Cortex of kidney (tissue), 1 donor: ENCODE measurements at places on chromosomes 13 and 19.

GRCh38 chr13:98749501-98749900 is 3.0 kb downstream of the SLC15A1 start:
- no peak for DNase-seq

DNA sequence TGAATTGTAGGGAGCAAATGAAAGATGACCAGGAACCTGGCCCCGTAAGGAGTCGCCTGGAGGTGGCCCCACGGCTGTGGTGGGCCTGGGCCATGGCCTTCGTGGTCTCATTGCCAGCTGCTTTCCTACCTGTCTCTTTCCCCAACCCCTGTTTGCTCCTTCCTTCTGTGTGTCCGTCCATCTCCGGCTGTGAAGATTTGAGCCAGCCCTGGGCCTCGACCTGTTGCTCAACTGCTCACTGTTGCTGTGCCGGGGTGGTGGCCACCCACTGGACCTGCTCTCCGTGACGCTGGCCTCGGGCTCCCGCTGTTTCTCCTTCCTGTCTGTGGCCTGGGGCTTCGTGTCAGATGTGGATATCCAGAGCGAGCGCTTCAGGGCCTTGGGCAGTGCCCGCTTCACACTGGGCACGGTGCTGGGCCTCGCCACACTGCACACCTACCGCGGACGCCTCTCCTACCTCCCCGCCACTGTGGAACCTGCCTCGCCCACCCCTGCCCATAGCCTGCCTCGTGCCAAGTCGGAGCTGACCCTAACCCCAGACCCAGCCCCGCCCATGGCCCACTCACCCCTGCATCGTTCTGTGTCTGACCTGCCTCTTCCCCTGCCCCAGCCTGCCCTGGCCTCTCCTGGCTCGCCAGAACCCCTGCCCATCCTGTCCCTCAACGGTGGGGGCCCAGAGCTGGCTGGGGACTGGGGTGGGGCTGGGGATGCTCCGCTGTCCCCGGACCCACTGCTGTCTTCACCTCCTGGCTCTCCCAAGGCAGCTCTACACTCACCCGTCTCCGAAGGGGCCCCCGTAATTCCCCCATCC is 8.5 kb downstream of the DBP start:
- DNase-seq, result no peak

GRCh38 chr19:47081095-47081494 is 32.5 kb downstream of the ZC3H4 start:
- DNase-seq, result no peak

GRCh38 chr13:51230477-51231105 is 8.4 kb downstream of the FAM124A start:
- DNase-seq, result no peak

DNA sequence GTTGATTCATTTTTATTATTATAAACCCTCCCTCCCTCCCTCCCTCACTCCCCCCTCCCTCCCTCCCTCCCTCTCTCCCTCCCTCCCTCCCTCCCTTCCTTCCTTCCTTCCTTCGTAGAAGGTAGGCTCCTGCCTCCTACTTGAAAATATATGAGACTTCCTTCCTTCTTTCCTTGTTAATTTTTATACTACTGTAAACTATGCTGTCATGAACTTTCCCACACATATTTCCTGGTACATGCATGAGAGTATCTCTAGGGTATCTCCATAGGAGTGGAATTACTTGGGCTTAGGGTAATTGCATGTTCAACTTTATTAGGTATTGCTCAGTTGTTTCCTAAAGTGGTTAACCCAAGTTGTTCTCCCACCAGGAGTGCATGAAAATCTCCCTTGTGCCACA is 330.6 kb downstream of the KCNRG start:
- DNase-seq, result no peak

- no peak for DNase-seq
Observed at GRCh38 chr19:38557205-38557799, 60.5 kb downstream of the MAP4K1 start.

GRCh38 chr13:50735071-50735470 is 108.4 kb downstream of the DLEU7 start:
- DNase-seq, result no peak

GRCh38 chr19:11375143-11375948 is 880 bp downstream of the SWSAP1 start:
- no peak for DNase-seq

DNA sequence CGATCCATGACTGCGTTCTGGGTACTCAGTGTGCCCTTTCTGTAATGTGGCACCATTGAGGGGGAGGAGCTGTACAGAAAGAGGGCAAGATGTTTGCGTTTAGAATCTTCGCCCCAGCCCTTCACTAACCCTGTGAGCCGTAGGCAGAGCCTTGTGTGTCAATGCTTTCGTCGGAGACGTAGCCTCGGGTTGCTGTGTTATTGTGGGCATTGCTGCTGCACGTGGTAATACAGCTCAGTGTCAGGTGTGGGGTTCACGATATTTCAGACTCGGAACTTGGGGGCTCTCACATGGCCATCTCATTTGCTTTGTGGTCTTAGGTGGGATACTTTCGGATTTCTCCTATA is 6.1 kb downstream of the RPS9 start:
- DNase-seq, result no peak

DNA sequence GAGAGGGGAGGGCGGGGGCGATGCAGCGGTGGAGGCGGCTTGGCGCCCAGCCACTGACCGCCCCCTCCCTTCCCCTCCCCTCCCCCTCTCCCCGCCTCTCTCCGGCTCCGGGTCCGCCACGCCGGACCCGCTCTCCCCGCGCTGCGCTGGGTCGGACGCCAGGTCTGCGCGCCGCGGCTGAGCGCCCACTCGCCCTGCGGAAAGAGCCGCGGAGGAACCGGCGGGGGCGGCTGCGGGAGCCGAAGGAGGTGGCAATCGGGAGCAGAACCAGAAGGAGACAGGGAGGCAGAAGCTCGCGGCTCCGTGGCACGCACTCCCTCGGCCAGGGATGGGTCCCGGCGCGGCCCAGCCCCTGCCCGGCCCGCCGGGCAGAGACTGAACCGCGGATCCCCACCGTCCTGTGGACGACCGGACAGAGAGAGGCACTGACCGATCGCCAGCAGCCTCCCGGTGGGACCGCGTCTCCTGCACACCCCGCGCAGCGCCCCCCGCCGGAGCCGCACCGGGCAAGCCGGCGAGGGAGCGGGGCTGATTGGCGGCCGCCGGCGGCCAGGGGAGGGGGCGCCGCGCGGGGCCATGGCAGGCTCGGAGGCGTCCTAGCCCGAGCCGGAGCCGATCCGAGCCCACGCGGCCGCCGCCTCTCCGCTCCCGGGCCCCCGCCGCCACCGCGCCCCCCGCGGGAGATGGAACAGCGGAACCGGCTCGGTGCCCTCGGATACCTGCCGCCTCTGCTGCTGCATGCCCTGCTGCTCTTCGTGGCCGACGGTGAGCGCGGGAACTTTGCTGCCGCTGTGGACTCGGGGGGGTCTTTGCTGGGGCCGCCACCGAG is at the start of gene VSTM2B:
Gene VSTM2B, plus strand, starts transcription at position 94 of the 829 bp plus-strand sequence. Its CDS starts 590 bp downstream, at position 684.
- DNase-seq, result no peak

DNA sequence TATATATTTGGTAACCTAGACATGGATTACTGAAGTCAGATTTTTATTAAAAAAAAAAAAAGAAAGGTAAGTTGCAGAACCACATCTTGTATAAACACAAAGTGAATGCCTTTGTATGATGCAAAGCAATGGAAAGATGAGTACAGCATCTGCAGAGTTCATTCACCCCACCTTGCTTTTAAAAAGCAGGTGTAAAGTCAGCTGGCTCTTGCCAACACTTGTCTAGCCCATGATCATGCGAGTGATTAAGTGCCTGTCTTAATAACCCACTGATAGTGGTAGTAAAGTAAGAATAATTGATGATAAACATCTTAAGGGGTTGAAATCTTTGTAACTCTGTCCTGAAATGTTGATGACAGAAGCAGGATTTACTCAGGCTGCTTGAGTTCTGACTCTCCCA is 710.4 kb downstream of the EFNB2 start:
- no peak for DNase-seq

- DNase-seq, result no peak
Observed at GRCh38 chr19:58554494-58555368, at the start of gene CHMP2A. CHMP2A (minus strand) TSS chr19:58555105; CDS start chr19:58554212, 893 bp downstream.

DNA sequence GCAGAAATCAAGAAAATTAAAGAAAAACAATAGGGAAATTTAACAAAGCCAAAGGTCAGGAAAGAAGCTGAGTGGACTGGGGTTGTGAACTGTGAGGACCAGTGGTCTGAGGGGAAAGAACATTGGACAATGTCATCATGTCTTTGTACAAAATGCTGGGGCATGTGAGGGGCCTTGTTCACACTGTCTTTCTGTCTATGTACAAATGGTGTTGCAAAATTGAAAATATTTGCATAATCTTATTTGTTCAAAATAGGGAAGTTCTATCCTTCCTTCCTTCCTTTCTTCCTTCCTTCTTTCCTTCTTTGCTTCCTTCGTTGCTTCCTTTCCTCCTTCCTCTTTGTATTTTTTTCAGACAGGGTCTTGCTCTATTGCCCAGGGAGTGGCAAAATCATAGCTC is 79.2 kb upstream of the SCEL start:
- no peak for DNase-seq

DNA sequence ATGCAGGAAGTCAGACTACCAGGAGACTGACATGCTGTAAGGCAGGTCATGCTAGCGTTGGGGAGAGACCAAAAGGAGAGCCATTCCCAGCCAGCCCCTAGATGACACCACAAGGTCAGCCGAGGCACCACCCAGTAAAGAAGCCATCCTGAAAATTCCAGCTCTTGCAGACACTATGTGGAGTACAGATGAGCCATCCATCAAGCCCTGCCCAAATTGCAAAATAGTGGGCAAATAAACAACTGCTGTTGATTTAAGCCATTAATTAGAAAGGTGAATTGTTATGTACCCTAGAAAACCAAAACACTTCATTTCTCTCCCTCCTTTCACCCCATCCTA is 82.1 kb downstream of the TBC1D4 start:
- no peak for DNase-seq

DNA sequence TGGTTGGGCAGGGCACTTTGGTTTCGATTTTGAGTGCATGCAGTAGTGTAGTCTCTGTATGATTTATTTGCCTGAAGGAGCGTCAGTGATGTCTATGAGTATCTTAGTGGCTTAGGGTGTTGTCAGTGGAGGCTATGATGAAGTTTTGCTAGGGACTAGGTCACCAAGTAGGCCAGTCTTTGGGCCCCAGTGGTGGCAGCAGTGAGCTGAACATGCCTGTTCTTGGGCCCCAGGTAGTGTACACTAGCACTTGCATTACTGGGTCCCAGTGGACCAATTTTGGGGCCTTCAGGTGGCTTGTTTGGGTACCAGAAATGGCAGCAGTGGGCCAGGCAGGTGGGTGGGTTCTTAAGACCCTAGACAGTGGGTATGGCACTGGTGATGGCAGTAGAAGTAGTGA is 598.7 kb upstream of the SPRY2 start:
- no peak for DNase-seq

- no peak for DNase-seq
Observed at GRCh38 chr13:45674908-45675307, 27.2 kb upstream of the CBY2 start.

DNA sequence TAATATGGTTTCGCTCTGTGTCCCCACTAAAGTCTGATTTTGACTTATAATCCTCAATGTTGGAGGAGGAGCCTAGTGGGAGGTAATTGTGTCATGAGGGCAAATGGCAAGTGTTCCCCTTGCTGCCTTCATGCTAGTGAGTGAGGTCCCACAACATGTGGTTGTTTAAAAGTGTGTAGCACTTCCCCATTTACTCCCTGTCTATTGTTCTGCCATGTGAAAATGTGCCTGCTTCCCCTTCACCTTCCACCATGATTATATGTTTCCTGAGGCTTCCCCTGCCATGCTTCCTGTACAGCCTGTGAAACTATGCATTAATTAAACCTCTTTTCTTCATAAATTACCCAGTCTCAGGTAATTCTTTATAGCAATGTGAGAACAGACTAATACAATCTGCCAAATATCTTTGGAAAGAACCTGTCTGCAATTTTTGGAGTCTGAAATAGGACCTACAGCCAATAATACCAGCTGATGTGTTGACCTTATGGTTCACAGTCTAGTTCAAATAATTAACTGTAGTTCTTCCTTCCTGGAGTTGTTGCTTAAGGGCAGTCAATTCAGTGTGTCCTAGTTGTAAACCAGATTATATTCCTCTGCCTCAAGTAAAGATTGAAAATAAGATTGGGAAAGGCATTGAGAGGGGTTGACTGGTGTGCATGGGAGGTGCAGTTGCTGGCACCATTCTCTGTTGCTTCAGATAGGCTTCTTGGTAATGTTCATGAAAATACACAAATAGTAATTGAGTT is 1442.9 kb downstream of the SLITRK1 start:
- no peak for DNase-seq

DNA sequence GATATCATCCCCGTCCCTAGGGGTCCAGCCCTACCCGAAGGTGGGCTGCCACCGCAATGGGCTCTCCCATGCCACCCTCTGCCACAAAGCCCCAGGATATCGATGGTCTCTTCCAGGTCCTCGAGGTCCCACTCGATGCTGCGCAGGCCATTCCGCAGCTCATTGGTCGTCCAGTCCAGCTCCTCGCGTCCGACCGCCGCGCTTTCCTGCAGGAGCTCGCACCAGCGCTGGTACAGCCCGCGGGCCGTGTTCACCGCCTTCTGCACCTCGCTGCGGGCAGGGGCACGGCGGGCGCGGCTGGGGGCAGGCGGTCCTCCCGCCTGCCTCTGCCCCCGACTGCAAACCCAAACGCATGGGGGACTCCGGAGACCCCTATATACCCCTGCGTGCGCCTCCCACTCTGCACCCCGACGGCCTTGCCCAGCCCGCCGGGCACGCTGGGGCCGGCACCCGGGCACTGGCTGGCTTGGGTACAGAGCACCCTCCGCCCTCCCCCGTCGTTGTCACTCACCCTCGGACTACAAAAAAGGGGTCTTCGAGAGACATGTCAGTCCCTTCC is 468 bp downstream of the STX10 start:
- DNase-seq, result no peak

- no peak for DNase-seq
Observed at GRCh38 chr19:54458648-54459281, 4.8 kb downstream of the LENG9 start.

DNA sequence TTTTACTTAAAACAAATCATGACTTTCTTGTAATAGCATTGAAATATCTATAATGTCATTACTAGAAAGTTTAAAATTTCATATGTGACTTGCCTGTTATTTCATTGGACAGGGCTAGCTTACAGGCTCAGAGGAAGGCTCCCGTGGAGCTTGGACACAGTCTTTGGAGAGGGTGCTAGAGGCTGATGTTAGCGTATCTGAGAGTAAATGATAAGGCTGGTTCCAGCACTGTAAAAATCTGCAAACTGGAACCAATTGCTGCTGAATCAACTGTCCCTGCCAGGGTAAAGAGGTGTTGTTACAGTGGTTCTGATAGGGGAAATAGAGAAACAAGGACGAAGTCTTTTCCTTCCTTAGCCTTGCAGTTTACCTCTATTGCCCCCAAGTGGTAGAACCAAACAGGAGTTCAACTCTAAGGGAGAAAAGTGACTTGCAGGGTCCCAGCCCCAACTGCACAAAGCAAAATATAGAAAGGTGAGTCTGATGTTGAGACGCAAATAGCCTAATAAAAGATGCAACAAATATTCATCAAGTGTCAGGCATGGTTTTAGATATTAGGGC is 901.7 kb downstream of the DIAPH3 start:
- DNase-seq, result no peak
